Fibroblast of skin of abdomen (primary cell): ENCODE measurements at places on chromosomes 5 and 9.

GRCh38 chr5:159240301-159240870 lies 22.7 kb upstream of the UBLCP1 start:
- peak; percentile 62 for DNase-seq

DNA sequence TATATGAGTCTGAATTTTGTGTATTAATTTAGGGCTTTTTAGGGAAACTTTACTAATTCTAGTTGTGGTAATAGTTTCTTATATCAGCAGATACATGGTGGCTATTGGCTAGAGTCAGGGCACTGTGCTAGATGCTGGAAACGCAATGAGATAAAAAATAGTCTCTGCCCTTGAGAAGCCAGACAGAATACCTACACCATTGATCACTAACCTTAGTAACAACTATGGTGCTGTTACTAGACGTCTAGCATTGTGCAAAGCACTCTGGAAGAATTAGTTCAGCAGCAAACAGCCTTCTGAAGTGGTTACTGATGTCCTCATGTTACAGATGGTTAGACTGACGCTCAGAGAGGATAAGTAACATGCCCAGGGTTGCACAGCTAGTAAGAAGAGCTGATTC lies 61.8 kb downstream of the GDA start:
- DNase-seq, result no peak

DNA sequence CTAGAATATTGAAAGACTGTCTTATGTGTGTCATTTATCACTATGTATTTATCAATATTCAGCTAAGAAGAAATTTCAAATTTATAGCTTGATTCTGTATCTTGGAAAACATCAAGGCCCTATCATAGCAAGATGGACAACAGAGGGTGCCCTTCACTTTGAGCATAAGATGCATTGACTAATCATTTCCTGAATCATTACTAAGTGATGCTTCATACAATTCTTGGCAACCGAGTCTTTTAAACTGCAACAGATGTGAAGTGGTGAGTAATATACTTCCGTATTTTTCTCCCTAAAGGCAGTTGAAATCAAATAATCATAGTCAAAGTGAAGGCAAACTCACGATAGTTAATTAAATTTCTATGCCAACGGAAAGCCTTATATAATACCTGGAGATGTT lies 318.6 kb upstream of the RGMB start:
- peak; percentile 96 for DNase-seq

DNA sequence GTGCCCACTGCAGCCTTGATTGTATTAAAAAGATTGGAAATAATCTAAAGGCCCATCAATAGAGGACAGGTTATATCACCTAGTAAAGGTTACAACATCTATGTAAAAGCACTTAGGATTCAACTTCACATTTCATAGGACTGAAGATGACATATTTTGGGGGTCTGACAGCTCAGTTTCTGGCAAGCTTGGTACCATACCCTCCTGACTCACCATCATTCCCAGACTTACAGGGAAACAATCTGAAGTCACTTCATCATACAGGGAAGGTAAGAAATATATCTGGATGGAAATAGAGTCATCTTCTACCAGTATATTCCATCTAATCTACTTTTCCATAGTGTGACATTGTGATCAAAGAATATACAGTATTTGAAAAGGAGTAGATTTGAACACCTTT lies 28.8 kb upstream of the DAB2 start:
- DNase-seq, result no peak

DNA sequence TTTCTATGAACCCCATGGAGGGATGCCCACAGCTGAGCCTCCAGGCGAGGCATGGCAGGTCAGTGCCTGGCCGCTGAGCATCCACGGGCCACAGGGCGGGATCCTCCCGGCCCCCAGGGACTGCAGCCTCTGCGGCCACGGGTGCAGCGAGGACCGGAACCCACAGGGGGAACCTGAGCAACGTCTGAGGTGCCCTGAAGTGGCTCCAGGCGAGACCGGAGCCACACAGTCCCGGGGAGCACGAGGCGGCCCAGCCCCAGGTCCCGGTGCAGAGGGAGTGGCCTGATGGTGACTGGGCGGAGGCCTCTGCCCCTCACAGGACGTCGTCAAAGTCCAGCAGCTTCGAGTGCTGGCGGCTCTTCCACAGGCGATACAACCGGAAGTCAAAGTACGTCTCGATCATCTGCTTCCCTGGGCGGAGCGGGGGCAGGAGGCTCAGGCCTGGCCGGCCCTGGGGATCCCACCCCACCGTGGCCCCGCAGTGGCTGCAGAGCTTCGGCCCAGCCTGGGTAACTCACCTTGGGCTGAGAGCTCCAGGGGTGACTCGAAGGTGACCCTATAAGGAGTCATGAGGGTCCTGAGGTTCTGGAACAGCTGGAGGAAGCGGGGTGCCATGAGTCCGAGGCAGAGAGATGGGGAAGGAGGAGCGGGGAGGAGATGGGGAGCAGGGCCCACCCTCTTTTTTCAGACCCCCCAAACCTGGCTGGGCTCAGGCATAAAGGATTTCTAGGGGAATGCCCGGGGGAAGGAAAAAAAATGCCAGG lies 8.1 kb upstream of the ENTPD8 start:
- no peak for DNase-seq

DNA sequence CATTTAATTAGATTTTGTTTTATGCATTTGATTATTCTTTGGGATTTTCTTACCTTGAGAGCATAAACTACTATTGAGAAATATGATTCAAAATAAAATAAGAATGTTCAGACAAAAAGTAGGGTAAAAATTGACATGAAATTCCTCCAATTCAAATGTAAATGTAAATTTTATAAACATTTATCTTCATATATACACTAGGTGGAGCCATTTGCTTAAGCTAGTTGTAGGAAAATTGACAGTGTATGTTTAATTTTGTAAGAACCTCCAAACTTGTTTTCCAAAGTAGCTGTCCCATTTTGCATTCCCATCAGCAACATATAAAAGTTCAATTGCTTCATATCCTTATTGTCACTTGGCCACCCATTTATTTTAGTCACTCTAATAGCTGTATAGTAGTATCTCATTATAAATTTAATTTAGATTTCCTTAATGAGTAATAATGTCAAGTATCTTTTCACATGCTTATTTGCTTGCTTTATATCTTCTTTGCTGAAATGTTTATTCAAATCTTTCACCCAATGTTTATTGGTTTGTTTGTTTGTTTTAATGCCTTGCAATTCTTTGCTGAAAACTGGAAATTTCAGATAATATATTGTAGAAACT lies 37.6 kb upstream of the SLCO6A1 start:
- no peak for DNase-seq

- no peak for DNase-seq
These were observed 60.4 kb downstream of the FBXL7 start for GRCh38 chr5:15560421-15560820.

GRCh38 chr5:120241400-120241799 lies 222.7 kb upstream of the PRR16 start:
- no peak for DNase-seq

GRCh38 chr5:163760498-163760897 lies 255.1 kb downstream of the MAT2B start:
- peak; percentile 89 for DNase-seq

DNA sequence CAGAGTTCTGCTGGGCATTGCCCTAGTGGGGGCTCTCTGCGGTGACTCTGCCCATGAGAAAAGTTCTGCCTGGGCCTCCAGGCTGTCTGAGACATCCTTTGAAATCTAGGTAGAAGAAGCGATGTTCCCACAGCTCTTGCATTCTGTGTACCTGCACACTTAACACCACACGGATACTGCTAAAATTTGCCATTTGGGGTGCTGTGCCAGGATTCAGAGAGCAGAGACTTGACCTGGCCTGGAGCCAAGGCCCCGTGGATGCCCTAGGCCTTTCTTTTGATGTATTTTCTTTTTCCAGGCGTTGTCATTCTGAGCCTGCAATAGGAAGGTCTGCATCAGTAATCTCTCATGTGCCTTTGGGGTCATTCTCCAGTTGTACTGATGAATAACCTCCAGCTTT lies 89.3 kb upstream of the IL12B start:
- DNase-seq, result no peak

- DNase-seq, result no peak
These were observed 56.4 kb downstream of the MRPL36 start for GRCh38 chr5:1743061-1743768.

- DNase-seq, result no peak
These were observed 6.5 kb downstream of the IL7R start for GRCh38 chr5:35863159-35863558.

- no peak for DNase-seq
These were observed 317.1 kb upstream of the CLINT1 start for GRCh38 chr5:158175934-158176481.

- DNase-seq, result no peak
These were observed 631 bp upstream of the RCL1 start for GRCh38 chr9:4792054-4792571.

GRCh38 chr9:110975278-110975677 lies 63.0 kb downstream of the LPAR1 start:
- no peak for DNase-seq

GRCh38 chr9:76729980-76730737 lies 34.1 kb upstream of the PCA3 start:
- no peak for DNase-seq

GRCh38 chr5:133114933-133115310 lies 63.1 kb downstream of the HSPA4 start:
- no peak for DNase-seq

DNA sequence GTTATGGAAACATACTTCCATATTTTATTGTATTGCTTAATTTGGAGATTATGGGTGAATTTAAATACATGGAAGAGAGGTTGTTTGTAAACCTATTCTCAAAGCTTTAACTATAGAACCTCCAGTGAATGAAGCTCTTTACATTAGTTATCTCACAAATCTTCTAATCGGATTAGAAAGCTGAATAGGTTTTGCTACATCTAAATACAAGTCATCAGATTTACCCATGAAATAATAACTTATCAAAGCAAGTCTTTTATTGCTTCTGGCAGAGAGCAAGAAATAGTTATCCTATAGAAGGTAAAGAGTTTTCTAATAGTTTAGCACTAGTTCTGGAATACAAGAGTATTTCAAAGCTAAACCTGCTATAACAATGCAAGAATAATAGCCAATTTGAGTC lies 104.4 kb upstream of the SREK1 start:
- DNase-seq, result no peak

- DNase-seq, result no peak
These were observed 920 bp downstream of the LPCAT1 start for GRCh38 chr5:1522601-1523479.

GRCh38 chr5:17196697-17197096 lies 20.7 kb upstream of the BASP1 start:
- DNase-seq, result no peak

DNA sequence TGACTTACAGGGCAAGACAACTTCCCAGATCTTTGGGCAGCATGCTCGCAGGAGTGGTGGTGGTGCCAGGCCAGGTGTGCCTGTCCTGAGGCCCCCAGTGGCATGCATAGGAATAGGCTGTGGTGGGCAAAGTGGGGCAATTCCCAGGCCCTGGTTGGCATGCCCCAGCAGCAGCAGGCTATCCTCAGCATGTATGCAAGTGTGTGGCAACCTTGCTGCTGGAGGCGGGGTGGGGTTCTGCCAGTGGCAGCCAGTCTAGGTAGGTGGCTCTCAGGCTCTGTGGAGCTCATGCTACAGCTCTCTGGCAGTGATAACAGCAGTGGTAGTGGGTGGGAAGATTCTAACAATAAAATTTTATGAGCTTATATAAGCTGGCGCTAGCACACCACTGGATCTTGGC lies 27.7 kb upstream of the C6 start:
- no peak for DNase-seq

DNA sequence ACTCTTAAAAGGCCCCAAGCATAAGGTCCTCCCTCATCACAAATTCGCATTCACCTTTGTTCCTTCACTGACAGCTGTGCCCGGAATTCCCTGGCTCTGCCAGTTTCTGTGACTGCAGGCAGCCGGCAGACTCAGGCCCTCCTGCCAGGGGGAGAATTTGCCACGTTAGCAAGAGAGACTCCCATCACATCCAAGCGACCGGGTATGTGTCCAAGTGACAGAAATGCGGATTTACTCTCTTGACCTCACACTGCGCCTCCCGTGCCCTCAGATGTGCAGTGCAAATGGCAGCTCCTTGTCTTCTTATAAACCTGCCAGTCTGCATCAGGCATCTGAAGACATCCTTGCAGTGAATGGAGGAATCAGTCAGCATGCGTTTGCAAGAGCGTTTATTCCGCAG lies 187.1 kb upstream of the WWC1 start:
- DNase-seq, result no peak

- peak; percentile 31 for DNase-seq
These were observed 530 bp downstream of the RAPGEF1 start for GRCh38 chr9:131739133-131739958.

DNA sequence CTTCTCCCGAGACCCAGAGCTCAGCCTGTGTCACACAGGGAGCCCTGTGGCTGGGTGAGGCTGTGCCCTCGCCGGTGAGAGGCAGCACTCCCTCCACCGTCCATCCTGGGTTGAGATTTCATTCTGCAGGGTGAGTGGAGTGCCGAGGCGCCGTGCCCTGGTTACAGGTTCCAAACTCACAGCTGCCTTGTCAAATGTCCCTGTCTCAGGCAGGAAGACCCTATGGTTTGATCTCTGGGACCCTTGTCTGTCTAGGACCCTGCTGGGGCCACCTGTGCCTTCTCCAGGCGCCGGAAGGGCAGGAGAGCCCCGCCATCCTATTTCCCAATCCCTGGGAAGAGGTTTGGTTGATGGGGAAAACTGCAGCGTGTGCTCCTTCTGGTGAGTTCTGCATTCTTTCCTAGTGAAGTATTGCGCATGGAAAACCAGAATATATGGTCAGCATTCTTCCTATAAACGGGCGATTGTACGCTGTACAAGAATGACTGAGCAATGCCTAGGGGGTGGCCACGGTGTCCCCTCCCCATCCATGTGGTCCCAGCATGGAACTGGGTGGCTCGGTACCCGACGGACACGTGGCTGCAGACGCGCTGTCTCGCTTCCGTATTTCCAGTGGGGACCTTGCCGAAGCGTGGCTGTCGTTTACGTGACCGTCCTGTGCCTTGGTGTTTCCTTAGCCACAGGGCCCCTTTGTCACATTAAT lies 95.9 kb upstream of the COL5A1 start:
- DNase-seq, result peak; percentile 94

GRCh38 chr5:130066644-130067043 lies 162.4 kb downstream of the CHSY3 start:
- peak; percentile 68 for DNase-seq

DNA sequence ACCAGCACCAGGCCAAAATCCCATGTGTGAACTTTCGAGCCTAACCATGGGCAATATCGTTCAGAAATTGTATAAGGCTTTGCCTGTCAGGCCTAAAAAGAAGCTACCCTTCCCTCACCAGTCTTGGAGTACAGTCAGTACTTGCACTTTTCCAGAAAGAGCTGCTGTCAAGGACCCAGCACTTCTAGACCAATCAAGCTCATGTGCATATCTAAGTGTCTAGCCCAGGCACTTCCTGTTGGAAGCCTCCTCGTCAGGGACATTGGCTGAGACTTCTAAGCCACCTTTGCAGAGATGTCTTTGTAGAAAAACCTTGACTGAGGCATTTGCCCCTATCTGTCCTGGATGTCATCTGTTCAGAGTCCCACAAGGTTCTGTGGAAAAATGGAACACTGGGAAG lies 1930.5 kb downstream of the EFNA5 start:
- DNase-seq, result no peak

- no peak for DNase-seq
These were observed 20.3 kb downstream of the QSOX2 start for GRCh38 chr9:136225366-136225747.

GRCh38 chr9:128045831-128046230 lies 21.3 kb downstream of the NAIF1 start:
- DNase-seq, result peak; percentile 62
